Stimulated activated CD8-positive, alpha-beta memory T cell treated with anti-CD3 and anti-CD28 coated beads, Interleukin-15, amount 100 ng/mL, for 24 hours (primary cell): ENCODE measurements at places on chromosomes 2 and 18.

DNA sequence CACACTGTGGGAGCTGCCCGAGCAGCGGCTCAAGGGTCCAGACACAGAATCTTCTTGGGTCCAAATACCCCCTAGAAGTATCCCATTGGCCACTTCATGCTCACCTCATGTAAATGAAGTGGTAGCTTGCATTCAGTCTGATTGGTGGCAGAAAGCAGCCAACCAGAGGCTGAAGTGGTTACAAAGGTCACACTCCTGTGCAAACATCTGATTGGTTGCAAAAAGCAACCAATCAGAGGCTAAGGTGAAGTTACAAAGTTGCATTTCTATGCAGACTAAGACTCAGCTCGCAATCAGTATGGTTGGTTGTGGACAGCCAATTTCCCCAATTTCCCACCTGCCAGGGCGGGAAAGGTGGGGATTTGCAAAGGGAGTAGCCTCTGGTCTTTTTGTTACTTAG, 94.3 kb downstream of the DGKD start:
- DNase-seq, result no peak

GRCh38 chr2:188349019-188349418, 57.3 kb downstream of the GULP1 start:
- DNase-seq, result no peak

- DNase-seq, result no peak
Observed at GRCh38 chr18:58455314-58456188, 173.3 kb downstream of the ALPK2 start.

GRCh38 chr18:42045346-42045745, 90.3 kb downstream of the PIK3C3 start:
- DNase-seq, result no peak

GRCh38 chr18:65215865-65216466, 534.8 kb upstream of the CDH7 start:
- no peak for DNase-seq

GRCh38 chr2:218003981-218004419, 1.2 kb upstream of the TNS1 start:
- DNase-seq, result no peak

DNA sequence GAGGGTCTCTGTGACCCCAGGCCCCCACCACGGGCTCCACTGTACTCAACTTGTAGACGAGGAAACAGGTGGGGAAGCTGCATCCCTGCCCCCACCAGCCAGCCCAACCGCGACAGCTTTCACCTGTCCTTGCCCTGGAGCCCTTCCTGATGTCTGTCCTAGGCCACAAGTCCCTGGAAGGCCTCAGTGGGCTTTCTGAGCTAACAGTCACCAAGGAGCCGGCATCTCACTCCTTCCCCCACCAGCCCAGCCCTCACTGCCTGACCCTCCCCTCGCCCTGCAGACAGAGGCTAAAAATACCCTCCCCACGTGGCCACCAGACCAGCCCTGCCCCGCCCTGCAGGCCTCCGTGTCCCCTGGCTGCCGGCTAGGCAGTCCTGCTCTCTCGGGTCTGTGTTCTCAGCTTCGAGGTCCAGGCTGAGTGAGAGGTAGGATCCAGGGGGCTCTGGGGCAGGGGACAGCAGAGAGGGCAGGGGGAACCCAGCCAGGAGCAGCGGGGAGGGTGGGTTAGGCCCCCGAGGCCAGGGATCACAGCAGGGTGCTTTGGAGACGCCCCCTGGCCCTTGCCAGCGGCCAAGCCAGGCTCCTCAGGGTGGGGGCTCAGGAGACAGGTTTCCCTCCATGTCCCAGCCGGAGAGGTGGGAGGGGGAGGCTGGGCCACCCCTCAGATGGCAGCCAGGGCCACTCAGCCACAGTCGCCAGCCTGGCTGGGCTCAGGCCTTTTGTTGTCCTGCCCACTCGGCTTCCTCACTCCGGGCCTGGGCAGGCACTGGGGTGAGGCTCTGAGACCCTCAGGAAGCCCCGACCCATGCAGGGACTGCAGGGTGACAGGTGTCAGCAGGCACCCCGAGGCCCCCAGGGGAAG, at the start of gene KLHL30:
Gene KLHL30, plus strand, starts transcription at position 338 of the 865 bp plus-strand sequence. CDS start 2,087 bp downstream, outside the sequence.
- no peak for DNase-seq

DNA sequence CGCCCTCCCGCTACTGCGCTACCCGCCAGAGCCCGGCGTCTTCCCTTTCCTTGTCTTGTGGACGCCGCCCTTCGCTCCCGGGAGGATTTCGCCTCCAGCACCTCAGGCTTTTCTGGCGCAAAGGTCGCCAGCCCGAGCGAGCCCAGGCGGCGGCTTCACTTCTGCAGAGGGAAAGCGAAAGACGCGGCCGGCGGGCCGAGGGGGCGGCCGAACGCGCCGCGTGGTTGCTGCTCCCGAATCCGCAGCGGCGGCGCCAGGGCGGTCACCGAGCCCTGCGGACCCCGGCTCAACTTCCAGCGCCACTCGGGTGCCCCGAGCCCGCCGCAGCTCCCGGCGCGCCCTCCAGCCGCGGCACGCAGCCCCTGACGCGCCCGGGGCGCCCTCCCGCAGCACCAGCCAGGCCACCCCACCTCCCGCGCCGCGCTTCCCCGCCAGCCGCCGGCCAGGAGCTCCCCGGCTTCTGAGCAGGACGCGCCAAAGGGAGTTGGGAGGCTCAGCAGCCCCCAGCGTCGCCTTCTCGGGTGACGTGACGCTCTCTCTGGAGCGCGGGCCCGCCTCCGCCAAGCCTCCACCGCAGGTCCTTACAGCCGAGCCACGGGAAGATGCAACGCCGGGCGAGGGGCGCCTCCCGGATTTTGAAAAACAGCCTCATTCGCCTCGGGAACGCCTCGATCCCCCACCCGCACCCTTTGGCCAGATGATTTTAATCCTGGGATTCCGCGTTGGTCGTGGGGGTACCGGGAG, 84.9 kb upstream of the EPB41L3 start:
- no peak for DNase-seq

DNA sequence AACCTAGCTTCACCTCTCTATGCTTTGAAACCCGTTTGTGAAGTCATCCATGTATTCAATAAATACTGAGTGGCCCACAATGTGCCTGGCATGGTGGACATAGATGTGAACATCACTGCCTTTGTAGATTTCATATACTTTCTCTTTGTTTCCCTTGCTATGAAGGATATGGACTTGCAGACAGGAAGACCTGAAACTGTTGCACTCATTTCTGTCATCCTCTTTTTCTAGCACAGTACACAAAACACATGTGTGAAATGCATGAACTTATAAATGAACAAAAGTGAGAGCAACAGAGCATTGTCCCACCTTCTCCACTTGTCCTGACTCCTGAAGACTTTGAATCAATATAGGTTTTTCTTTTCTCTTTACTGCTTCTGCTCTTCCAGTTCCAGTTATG, 249.4 kb upstream of the LINC00305 start:
- DNase-seq, result no peak

DNA sequence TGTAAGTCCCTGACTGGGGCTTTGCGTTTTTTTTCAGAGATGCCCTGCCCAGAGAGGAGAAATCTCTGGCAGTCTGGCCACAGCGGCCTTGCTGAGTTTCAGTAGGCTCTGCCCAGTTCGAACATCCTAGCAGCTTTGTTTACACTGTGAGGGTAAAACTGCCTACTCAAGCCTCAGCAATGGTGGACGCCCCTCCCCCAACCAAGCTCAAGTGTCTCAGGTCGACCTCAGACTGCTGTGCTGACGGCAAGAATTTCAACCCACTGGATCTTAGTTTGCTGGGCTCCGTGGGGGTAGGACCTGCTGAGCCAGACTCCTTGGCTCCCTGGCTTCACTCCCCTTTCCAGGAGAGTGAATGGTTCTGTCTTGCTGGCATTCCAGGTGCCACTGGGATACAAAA, 31.7 kb downstream of the L3MBTL4 start:
- no peak for DNase-seq

- no peak for DNase-seq
Observed at GRCh38 chr2:98093611-98094010, 6.6 kb downstream of the VWA3B start.

DNA sequence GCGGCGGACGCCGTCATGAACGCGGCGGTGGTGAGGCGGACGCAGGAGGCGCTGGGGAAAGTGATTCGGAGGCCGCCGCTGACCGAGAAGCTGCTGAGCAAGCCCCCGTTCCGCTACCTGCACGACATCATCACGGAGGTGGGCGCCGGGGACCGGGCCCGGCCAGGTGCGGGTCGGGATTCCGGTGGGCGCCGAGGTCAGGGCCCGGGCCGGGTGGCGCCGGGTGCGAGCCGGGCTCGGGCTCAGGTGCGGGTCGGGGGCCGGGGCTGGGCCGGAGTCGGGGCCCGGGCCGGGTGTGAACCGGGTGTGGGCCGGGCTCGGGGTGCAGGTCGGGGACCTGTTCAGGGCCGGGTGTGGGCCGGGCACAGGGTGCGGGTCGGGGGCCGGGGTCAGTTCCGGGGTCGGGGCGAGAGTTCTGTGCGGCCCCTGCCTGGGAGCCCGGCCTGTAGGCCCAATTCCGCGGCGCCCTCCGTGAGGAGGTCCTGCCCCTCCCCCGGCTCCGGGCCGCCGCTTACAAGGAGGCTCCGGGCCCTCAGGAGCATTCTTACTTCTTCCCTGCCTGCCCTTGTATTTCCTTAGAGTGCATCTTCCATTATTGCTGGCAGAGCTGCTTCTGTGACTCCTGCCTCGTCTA, 447 bp downstream of the TRAF3IP1 start:
- DNase-seq, result no peak

GRCh38 chr2:37886745-37887144, 38.3 kb upstream of the RMDN2 start:
- DNase-seq, result no peak

DNA sequence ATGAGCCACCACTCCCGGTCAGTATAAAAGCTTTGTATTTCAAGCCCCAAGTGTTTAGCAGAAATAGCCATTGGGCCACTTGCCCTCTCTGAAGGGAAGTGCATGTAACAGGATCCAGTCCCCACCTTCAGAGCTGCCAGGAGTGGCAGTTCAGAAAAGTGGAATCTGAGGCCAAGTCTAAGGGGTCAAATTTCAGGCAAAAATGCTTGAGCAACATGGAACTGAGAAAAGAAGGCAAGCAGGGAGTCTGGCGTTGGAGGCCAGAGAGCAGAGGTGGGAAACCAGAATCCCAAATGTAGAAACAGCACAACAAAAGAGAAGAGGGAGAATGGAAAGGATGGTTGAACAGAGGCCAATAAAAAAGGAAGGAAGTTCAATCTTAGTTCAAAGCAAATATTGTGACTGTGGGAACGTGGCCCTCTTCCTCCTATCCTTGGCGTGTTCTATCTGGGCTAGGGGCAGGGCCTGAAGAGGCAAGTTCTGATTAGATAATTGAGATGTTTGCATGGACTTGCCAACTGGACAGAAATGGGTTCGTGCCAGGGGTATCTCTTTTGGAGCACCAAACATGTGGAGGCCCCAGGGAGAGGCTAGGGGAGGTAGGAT, 102.2 kb downstream of the AP1S3 start:
- no peak for DNase-seq

DNA sequence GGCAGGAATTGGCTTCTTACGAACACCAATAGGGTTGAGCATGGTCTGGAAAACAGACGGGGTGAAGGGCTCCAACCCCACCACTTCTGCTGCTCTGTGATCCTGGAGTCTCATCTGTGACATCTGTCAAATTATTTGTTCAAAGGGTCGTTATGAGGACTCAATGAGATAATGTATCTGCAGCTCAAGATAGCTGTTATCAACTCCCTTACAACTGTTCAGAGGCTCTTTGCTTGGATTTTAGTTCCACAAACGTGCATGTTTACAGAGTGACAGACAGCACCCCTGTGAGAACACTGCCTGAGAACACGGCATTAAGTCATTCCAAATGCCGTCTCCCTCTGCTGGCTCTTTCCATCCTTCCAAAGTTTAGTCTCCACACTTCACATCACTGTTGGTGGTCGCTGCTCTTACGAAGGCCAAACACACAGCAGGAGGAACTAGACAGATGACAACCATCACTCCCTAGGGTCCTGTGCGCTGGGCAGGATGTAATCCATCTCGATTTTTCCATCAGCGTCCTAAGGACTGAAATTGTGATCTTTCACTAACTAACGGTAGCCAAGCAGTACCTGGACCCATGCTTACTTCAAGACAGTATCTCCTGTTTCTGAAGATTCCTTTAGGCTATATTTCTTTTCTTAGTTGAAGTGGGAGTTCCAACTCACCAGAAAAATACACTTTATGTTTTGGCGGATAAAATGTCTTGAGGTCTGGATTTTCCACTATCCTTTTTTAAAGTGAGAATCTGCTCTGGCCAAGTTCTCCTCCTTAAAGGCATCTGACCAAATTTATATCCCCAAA, 220.3 kb downstream of the ANAPC1 start:
- no peak for DNase-seq

DNA sequence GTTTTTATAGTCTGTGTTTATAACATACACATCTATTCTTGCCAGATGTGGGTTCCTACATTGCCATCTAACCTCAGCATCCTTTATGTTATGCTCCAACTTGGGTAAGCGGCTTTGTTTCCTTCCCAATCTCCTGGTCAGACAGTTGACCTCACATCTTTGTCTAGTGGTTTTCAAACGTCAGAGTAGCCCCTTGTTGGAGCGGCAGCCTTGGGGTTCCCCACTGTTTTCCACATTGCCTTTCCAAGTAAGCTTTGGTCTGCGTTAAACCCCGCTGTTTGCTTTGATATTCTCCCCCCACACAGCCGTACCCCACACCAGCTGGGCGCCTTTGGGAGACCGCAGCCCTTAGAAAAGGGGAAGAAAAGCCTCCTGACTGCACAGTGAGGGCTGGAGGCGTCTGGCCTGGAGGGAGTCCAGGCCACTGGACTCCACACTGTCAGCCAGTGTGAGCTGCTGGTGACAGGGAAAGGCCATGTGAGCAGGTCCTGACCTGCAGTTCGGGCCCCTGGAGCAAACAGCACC, 83.3 kb downstream of the MALT1 start:
- no peak for DNase-seq

DNA sequence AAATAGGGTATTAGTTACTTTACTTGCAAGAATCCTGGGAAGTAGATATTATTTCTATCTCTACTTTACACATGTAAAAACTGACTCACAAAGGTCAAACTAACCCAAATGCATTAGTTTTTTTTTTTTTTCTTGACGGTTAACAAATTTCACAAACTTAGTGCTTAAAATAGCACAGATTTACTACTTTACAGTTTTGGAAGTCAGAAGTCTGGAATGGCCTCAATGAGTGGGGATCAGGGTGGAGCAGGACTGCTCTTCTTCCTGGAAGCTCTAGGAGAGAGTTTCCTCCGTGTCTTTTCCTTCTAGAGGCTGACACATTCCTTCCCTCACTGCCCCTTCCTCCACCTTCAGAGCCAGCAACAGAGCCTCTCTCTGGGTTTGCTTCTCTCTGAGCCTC, 117.2 kb downstream of the COL6A3 start:
- no peak for DNase-seq

DNA sequence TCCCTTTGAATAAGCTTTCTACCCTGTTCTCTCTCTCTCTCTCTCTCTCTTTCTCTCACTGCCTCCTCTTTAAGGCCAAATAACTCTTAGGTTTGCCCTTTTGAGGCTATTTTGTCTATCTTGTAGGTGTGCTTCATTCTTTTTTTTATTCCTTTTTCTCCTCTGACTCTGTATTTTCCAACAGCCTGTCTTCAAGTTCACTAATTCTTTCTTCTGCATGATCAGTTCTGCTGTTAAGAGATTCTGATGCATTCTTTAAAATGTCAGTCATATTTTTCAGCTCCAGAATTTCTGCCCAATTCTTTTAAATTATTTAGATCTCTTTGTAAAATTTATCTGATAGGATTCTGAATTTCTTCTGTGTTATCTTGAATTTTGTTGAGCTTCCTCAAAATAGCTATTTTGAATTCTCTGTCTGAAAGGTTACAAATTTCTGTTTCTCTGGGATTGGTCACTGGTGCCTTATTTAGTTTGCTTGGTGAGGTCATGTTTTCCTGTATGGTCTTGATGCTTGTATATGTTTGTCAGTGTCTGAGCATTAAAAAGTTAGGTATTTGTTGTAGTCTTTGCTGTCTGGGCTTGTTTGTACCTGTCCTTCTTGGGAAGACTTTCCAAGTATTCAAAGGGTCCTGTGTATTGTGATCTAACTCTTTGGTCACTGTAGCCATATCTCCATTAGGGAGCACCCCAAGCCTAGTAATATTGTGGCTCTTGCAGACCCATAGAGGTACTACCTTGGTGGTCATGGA, 35.4 kb upstream of the DYNC1I2 start:
- DNase-seq, result no peak
